ENCODE measurements at places on chromosomes 4 and X. TPM values are rescaled to one million over a fixed set of nuclear protein-coding genes. Genes with fewer than 3 reads are reported as not detected.

Gene C4orf46
- total RNA-seq: 18.5 TPM

Gene CT45A9
- total RNA-seq: not detected

Gene UGT2A1
- total RNA-seq: not detected

Gene TENM3
- 124 TPM for total RNA-seq

Gene ADH7
- total RNA-seq: not detected
